Activated CD4-positive, alpha-beta T cell treated with anti-CD3 and anti-CD28 coated beads for 1 hour (primary cell): ENCODE measurements at places on chromosomes 5 and 9.

DNA sequence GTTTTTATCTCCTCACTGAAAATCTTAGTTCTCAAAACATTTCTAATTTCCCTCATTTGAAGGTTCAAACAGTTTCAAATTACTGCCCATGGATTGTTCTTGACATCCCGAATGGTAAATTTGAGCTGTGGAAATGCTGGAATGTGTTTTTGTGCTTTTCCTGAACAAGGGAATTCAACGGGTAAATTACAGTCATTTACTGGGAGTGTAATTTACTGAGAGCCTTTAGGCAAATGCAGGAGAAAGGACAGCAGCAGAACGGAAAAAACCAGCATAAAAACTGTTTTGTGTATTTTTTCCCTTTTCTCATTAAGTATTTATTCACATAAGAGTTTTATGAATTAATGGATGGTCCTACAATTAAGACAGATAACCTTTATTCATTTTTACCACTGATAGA is 139.2 kb downstream of the PBX3 start:
- DNase-seq, result no peak

DNA sequence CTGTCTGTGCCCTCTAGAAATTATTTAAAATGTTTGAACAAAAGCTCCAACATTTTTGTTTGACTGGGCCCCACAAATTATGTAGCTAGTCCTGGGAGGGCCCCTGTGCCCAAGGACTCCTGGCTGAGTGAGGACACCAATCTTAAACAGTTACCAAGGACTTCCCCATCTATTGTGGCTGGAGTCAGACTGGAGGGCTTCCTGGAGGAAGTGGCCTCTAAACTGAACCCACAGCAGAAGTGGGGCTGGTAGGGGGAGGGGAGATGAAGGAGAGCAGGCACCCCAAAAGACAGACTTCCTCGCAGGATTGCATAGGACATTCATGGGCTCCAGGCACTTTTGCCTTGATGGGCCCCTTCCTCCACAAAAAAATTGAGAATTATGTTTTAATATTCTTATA is 8.1 kb downstream of the ADAMTS13 start:
- no peak for DNase-seq

- DNase-seq, result no peak
Observed at GRCh38 chr9:9799287-9799686, 813.5 kb downstream of the PTPRD start.

- no peak for DNase-seq
Observed at GRCh38 chr9:11158063-11158462, 545.3 kb upstream of the PTPRD start.

DNA sequence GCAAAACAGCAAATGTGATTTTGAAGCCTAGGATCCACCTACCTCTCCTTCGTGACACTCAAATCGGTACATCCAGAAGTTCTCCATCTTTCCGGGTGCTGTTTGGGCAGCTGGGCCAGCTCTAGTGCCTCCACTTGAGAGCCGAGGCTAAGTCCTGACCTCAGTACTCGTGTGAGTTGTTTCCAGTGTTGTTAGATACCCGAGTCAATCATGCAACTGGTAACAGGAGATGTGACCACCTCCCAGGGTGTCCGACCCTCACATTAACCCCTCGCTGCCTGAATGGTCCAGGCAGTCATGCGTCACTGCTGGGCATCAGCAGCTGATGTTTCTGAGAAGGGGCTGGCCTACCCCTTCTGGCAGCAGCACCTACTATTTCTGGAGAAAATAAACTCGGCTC is 170.3 kb downstream of the ENTREP1 start:
- no peak for DNase-seq
